ENCODE measurements at places on chromosomes 2 and 18. TPM values are rescaled to one million over a fixed set of nuclear protein-coding genes. Genes with fewer than 3 reads are reported as not detected.

MC4R gene
- 0.62 TPM for total RNA-seq

INHBB gene
- 2.1 TPM for total RNA-seq

SLC9A2 gene
- 0.46 TPM for total RNA-seq

DNA sequence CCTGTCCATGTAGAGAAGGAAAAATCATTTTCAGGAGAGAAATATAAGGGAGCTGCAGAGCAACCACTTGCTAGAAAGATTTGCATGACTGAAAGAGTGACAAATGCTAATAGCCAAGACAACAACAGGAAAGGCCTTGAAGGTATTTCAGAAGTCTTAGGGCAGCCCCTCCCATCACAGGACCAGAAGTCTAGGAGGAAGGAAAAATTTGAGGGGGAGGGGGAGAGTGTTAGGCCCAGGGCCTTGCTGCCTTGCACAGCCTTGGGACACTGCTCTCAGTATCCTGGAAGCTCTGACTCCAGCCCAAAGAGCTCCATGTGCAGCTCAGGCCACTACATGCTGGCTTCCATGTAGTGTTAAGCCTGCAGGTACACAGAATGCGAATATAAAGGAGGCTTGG, 266.9 kb downstream of the GLI2 start:
- no peak for ATAC-seq

DNA sequence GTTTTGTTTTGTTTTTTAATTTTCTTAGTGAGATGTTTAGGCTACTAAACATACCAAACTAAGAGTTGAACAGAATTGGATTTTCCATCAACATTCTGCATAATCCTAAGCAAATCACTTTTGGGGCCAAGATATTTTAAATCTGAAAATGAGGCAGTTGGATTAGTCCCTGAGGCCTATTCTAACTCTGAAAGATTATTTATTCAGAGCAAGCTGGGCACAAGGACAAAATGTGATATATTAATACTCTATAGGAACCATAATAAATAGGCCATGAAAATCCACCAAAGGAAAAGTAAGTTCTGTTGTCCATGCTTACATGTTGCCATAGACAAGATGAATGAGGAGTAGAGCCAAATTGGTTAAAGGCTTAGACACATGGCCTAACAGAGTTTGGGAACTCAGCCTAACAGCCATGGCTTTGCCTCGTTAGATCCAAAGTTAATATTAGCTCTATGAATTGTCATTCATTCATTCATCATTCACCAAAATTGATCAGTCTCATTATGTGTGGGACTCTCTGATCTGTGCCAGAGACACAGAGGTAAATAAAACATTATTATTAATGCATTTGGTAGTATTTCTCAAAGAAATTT, 183.5 kb downstream of the SCG2 start:
- ATAC-seq, result no peak

DNA sequence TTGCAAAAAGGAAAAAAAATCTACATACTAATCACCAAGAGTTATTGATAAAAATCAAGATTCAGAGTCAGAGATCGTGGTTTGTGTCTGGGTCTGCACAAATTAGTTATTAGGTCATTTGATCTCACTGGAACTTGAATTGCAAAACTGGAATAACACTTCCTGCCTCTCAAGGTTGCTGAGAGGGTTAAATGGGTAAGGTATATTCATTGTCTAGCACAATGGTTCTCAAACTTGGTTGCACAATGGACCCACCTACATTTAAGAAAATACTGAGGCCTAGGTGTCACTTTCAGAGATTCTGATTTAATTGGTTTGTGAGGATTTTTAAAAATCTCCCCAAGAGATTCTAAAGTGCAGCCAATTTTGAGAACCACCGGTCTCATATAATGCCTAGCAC, 84.8 kb downstream of the COBLL1 start:
- ATAC-seq, result no peak

- ATAC-seq, result no peak
Observed at GRCh38 chr2:57869758-57870344, 176.8 kb upstream of the VRK2 start.

- no peak for ATAC-seq
Observed at GRCh38 chr2:154963511-154963910, 265.0 kb downstream of the KCNJ3 start.

- ATAC-seq, result peak; percentile 24
Observed at GRCh38 chr2:232521959-232522622, 1.9 kb downstream of the PRSS56 start.

DNA sequence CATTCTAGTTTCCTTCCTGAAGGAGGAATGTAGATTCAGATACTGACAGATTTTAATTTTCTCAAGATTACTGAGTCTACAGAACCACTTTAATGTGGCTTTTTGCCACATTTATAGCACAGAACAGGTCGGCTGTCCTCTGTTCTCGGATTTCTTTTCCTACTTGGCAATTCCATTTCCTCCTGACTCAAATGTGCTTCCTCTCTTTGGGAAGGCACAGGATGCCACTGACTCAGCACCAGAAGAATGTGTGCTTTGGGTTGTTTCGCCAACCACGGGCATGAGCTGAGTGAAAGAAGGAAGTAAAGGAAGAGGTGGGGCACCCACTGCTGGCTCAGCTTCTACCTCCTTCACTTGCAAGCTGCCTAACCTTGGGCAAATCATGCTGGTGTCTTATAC, 970.6 kb upstream of the ACVR2A start:
- no peak for ATAC-seq

COL4A4 gene
- total RNA-seq, result 0.47 TPM

HS6ST1 gene
- 14.9 TPM for total RNA-seq

TMEM150A gene
- total RNA-seq, result 4.9 TPM

ONECUT2 gene
- total RNA-seq, result 0.49 TPM
